Fibroblast of skin of back (primary cell): ENCODE measurements at places on chromosomes 16 and 17.

DNA sequence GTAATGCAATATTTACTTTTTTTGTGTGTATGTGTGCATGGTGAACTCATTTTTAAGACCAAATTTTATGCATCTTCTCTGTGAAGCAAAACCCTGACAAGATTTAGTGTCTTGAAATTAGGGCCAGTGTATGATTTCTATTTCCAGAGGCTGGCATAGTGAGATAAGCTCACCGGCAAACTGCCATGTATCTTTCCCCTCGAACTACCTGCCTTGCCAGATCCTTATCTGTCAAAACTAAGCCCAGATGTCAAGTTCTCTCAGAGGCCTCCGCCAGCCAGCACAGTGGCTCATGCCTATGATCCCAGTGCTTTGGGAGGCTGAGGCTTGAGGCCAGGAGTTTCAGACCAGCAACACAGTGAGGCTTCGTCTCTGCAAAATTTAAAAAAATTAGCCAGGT is 10.0 kb downstream of the USP32 start:
- DNase-seq = no peak

DNA sequence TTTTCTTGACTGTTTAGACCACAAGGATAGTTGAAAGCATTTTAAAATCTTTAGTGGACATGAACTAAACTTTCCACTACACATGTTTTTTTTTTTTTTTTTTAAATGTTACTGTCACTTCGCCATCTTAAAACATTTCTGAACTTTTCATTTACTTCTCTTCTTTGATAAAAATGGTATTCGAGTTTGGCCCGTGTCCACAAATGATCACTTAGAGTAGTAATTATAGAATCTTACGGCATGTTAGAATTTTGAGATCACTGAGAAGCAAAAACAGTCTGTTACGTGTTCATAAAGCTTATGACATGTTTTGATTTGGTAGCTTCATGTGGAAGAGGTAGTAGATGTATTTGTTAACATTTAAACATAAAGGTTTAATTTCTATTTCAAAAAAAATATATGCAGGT is 1.1 kb downstream of the NSRP1 start:
- no peak for DNase-seq

DNA sequence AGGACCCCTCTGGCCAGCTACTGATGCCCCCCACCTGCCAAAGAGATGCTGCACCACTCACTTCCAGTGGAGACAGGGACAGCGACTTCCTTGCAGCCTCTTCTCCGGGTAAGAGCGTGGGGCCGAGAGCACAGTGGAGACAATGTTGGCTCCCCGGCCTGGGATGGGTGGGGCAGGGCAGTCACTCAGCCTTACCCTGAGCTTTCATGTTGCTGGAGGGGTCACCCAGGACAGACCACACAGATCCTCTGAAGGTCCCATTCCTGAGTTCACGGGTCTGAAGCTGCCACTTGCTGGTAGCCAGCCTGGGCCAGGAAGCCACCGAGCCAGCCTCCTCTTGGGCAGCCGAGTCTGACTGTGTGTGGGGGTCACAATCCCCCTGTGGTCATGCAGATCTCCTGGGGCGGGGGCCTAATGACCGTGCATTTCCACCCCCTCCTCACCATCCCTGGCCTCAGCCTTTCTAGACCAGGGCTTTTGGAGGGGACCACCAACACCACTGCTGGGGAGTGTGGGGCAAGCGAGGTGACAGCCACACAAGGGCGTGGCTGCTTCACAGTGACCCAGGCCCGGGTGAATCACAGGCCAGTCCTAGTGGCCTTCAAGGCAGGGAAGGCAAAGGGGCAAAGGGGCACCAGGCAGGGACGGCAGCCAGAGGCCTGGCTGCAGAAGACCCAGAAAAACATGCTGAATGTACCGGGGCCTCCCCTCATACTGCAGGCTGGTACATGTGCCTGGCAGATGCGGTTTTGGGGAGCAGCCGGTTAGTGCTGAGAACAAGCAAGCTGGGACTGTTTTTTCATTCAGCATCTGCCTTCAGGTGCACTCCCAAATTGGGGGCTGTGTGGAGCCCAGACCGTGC is 10.4 kb downstream of the TAF1C start:
- no peak for DNase-seq

DNA sequence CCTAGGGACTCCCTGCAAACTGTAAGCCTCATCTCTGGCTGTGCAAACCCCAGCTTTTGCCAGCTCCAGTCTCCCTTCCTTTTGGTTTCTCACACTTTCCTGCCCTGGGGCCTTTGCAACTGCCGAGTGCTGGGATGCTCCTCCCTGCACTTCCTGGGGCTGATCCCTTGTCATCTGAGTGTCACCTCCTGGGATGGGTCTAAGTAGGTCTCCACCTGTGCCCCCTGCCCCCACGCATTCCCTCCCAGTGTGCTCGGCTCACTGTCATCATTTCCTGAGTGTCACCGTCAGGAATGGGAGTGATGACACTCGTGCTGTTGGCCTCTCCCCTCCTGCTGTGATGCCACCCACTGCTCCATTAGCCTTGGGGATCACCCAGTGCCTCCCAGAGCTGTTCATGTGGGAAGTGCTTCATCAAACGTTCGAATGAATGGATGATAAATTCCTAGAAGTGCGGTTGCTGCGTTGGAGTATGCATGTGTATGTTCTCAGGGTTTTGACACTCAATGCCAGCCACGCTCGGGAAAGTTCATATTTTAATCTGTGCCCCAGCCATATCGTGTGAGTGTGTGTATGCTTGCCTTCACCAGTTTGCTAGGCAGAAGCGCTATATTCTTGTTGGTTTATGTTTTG is 189.9 kb downstream of the NTN1 start:
- no peak for DNase-seq

- no peak for DNase-seq
Measured at GRCh38 chr16:84628226-84628731, 10.4 kb upstream of the COTL1 start.

- DNase-seq = peak; percentile 72
Measured at GRCh38 chr17:81398176-81398831, 3.0 kb downstream of the BAHCC1 start.

- no peak for DNase-seq
Measured at GRCh38 chr16:85749771-85750145, 1.1 kb downstream of the C16orf74 start.

- DNase-seq = peak; percentile 94
Measured at GRCh38 chr17:69175625-69176456, 34.1 kb upstream of the ABCA6 start.
